ENCODE measurements at places on chromosomes 2 and 18.

GRCh38 chr18:43596105-43596712, 318.9 kb upstream of the SYT4 start:
- no peak for DNase-seq

DNA sequence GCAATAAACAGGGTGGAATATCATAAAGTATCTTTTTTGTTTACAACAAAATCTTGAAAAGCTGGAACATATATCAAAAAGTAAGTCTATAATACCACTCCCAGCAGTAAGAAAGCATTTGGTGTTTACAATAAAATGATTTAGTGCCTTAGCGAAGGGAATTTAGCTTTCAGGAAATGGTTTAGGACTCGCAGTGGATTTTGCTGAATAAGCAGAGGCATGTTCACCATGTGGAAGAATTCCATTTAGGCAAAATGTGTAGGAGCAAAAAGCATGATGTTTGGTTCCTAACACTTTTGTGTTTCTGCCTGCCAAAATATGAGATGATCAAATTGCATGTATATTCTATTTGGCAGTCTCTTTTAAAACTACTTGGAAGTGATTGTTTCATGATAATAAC, 163.6 kb downstream of the AGPS start:
- DNase-seq = no peak

DNA sequence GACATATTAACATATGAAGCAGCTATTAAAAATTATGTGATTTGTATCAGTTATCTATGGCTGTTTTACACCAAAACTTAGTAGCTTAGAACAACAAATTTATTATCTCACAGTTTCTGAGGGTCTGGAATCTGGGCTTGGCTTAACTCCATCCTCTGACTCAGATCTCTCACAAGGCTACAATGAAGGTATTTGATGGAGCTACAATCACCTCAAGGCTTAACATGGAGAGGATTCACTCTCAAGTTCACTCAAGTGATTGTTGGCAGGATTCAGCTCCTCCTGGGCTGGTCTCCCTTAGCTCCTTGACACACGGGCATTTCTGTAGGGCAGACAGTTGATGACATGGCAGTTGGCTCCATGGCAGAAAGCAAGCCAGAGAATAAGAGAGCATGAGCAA, 133.0 kb upstream of the SLC14A2 start:
- no peak for DNase-seq

- no peak for DNase-seq
Measured at GRCh38 chr2:47056868-47057686, 98.0 kb downstream of the STPG4 start.

DNA sequence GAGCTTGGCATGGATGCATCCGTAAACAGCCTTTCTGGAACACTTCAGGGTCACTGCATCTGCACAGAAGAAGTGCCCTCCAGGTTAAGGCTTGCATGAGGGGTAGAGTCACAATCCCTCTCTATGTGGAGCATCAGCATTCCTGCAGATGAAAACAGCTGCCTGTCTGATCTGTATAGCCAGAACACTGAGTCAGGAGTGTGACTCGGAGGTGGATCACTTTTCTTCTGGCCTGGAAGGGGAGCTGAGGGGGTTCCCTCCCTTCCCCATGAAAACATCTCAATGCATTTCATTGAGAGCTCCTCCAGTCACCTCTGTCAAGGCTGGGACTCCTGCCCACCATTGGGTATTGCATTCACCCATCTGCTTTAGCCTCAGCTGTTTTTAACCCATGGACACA, 72.5 kb upstream of the SERPINE2 start:
- no peak for DNase-seq

DNA sequence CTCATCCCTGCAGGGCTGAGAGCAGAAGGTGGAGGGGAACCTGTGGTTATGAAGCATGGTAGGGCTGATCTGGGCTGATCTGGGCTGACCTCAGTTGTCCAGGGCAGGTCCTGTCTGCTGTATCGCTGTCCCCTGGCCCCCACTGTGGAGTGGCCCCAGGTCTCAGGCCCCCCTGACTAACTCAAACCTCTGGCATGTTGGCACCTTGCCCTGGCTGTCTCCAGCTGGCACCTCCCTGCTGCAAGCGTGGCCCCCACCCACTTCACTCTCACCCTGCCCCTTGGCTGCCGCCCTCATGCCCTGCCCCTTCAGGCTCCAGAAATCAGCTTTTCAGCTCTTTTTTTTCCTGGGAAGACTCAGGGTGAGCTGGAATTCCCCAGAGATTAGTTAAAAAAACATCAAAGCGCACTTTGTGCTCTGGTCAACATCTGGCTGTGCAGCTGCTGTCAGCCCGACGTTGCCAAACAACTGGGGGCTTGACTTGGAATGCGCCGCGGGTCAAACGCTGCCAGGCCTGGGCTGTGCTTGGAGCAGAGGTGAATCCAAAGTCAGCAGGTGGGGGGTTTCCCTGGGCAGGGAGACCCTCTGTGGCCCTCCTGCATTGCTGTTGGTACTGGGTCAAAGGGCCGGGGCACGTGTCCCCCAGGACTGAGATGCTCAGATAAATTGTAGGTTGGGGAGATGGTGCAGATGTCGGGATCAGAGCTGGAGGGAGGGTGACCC, 173.8 kb upstream of the HDAC4 start:
- no peak for DNase-seq
